ENCODE measurements at places on chromosomes 7 and 10.

GRCh38 chr7:51482976-51483375 is 166.4 kb upstream of the COBL start:
- no peaks in the 10 kb centered on the region for H3K36me3 ChIP-seq
- no peak overlapping the region for H3K4me3 ChIP-seq
- H3K27ac ChIP-seq = no peak overlapping the region
- H3K27me3 ChIP-seq = no peaks in the 10 kb centered on the region

DNA sequence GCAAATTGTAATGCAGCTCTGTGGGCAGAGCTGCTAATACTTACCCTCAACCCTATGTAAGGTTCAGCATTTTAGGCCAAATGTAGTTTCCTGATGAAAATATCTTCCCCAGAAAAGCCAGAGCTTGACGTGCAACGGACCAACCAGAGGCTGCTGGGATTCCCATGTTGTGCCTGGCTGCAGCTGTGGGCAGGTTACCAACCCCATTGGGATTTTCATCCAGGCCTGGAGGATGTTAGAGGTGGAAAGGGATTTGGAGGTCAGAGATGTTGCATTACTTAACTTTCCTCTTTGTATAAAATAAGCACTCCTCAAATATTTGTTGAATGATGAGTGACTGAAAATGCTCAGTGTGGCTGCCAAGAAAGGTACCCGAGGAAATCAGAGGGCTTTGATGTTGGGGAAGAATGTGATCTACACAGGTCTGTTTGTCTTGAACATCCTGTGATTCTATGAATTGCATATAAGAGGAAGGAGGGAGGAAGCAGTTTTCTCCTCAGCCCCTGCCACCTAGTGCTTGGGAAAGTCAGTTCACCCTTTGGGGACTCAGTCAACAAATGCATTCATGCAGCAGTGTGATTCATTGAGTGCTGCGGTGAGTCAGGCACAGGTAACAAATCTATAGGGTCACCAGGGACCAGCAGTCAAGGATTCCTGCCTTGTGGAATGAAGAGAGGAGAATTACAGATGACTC is 487.2 kb downstream of the RPS24 start:
- H3K36me3 ChIP-seq = no peaks in the 10 kb centered on the region
- H3K27me3 ChIP-seq = no peaks in the 10 kb centered on the region

DNA sequence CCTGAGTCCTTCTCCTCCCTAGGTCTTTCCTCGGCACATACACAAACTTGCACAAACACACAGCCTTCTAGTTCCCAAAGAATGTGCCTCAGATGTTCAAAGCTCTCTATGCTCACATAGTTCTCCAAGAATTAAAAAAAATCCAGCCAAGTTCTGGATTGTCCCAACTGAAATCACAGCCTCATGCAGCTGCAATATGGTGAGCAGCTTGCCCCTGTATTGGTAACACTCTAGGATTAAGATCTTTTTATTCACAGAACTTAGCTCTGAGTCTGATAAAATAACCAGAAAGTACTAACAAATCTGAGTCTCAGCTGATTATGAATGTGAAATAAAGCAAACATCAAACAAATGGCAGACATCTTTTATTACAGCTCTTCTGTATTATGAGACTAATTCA is 604.8 kb upstream of the PFKP start:
- no peak for DNase-seq
- H3K27me3 ChIP-seq = no peaks in the 10 kb centered on the region
- no peaks in the 10 kb centered on the region for H3K4me1 ChIP-seq
- no peak overlapping the region for H3K4me3 ChIP-seq

- no peaks in the 10 kb centered on the region for H3K4me1 ChIP-seq
- H3K4me3 ChIP-seq = no peak overlapping the region
- H3K36me3 ChIP-seq = no peaks in the 10 kb centered on the region
- H3K27ac ChIP-seq = no peak overlapping the region
Observed at GRCh38 chr7:125530553-125530952, 600.9 kb upstream of the POT1 start.

DNA sequence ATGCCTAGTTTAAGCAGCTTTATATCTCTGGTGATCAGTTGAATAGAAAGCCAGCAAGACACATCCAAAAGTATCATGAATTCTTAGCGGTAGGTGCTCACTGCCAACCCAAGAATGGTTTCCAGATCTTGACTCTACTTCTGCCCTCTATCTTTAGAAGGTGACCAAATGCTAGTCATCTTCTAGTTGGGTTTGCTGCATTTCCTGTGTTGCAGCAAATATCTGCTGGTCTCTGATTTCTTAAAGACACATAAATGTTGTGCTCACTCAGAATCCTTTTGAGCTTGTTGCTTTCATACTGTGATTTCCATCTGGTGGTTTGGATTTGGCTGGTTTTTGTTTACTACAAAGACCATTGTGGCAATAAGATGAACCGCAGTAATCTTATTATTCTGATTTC is 2.2 kb downstream of the CDC123 start:
- DNase-seq = no peak
- peaks cover 14% of the 10 kb centered on the region for H3K4me1 ChIP-seq
- no peaks in the 10 kb centered on the region for H3K36me3 ChIP-seq
- H3K4me3 ChIP-seq = no peak overlapping the region
- no peak overlapping the region for H3K27ac ChIP-seq

All from adrenal gland (tissue), 19 donors.